T-helper 2 cell treated with Interferon-gamma antibody and Interleukin-4, amounts not matched to agents 100 ng/mL and 5 ng/mL, for 36 hours (primary cell): ENCODE measurements at places on chromosomes 5 and 9. TPM values are rescaled to one million over a fixed set of nuclear protein-coding genes. Genes with fewer than 3 reads are reported as not detected.

PAEP gene
- total RNA-seq, result not detected in 2 replicates

ANKRD33B gene
- 5.7 TPM in 2 replicates for total RNA-seq

RFESD gene
- total RNA-seq, result 4.7 and 4.9 TPM in 2 replicates

SPATA31A3 gene
- total RNA-seq, result not detected in 2 replicates

AHRR gene
- 39.4 and 42.2 TPM in 2 replicates for total RNA-seq

CDH9 gene
- not detected in 2 replicates for total RNA-seq

SH3TC2 gene
- not detected in 2 replicates for total RNA-seq

OCLN gene
- 0.27 and 0.43 TPM in 2 replicates for total RNA-seq

FRRS1L gene
- not detected in 2 replicates for total RNA-seq
